Head of caudate nucleus (tissue), 42 donors: ENCODE measurements at places on chromosomes 4 and X.

GRCh38 chr4:20623939-20624338 lies 76.3 kb upstream of the PACRGL start:
- DNase-seq: no peak

- no peak for DNase-seq
Measured at GRCh38 chrX:68332201-68332731, 101.0 kb downstream of the OPHN1 start.

- DNase-seq: no peak
Measured at GRCh38 chr4:169307576-169307975, 36.8 kb upstream of the SH3RF1 start.

DNA sequence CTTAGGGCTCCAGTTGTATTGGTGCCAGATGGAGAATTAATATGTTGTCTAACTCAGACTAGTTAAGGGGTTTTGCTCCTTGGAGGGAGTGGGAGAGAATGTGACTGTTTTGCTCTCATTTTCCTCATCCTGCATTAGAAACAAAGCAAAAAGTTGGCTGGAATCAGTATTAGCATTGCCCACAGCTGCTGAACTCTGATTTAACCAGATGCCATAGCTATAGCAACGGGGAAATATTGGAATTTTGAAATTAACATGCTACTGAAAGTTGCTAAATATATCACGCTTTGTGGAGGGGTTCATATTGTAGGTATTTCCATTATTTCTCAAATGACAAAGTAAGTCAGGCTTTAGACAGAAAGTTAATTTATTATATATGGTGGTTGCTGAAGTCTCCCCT lies 66.7 kb upstream of the EOLA2 start:
- DNase-seq: no peak

- DNase-seq: peak; percentile 45
Measured at GRCh38 chr4:170497112-170497511, 407.4 kb upstream of the AADAT start.

DNA sequence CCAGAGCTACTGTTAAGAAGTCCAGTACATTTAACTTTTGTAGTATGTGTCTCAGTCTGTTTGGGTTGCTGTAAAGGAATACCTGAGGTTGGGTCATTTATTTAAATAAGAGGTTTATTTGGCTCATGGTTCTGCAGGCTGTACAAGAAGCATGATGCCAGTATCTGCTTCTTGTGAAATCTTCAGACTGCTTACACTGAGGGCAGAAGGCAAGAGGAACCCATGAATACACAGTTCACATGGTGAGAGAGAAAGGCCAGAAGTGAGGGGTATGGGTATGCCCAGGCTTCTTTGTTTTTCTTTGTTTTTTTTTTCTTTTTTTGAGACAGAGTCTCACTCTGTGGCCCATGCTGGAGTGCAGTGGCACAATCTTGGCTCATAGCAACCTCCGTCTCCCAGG lies 6.0 kb upstream of the CISD2 start:
- DNase-seq: no peak

- DNase-seq: no peak
Measured at GRCh38 chr4:139214039-139214534, 37.1 kb upstream of the ELF2 start.

- DNase-seq: no peak
Measured at GRCh38 chr4:140291259-140291658, 82.2 kb upstream of the SCOC start.

DNA sequence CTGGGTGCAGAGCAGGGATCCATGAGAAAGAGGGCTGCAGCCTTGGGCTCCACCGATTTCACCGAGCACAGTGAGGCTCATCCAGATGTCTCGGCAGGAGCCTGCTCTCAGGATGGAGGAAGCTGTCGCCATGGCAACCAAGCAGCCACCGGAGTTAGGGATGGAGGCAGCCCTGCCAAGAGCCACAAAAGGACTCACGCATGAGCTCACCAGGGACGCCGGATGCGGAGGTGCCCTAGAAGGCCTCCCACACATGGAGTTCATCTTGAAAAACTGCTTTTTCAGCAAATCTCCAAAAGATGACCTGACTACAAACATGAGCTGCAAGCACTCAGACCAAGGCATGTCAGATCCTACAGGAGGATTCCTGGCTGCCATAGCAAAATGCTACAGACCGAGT lies 90.7 kb downstream of the WFS1 start:
- peak; percentile 67 for DNase-seq

DNA sequence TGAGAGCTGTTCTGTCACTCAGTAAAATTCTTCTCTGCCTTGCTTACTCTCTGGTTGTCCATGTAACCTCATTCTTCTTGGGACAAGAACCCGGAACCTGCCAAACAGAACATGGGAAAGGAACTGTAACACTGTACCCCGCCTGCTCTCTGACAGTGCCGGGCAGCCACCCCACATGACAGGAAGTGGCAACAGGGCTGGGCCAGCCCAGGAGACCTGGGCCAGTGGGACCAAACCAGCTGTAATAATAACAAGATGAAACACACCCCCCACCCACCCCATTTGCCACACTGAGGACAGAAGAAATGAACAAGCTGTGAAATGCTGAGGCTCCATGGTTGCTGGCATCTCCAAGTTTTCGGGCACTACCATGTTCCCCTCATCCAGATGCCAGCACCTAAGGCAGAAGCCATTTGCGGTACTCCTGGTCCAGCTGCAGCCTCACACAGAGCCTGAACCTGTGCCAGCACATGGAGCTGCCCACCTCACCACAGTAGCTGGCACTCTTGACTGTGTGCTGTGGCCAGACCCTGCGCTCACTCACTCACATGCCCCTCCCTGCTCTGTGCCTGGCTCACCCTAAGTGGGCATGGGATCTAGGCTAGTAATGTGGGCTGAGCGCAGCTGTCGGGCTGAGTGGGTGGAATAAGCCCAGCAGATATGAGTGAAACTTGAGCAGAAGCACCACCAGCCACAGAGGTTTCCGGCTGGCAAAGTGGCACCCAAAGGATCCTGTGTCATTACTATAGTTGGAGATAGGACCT lies 126.2 kb upstream of the UGT8 start:
- DNase-seq: no peak

DNA sequence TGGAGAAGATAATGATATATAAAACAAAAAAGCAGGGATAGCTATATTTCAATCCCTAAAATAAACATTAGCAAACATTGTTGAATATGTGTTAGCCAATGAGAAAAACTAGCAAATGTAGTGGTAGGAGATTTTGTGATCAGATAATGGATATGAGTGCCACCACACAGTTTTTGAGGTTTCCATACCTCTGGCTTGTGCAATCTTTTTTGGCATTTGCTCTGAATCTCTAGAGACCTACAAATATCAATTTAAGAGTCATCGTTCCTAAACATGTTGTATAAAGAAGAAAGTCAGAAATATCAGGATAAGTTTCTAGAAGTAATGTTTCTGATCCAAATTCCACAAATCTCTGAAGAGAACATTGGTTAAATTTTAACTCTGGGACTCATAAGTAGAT lies 308.7 kb downstream of the PDGFC start:
- no peak for DNase-seq

DNA sequence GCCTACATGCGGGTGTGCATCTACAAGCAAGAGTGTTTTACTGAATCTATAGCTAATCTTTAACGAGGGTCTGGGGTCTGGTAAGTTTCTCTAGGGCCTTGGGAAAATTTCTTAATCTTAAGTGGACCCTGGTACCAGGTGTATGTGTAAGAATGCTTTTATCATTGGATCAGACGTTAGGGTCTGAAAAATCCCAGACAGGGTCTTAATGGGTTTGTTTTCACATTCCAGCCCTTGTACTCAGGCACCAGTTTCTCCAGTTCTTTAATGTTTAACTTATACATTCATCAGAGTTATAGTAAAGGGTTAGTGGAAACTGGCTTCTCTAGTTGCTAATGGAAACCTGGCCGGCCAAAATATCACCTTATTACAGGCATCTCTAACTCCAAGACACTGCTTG lies 11.6 kb downstream of the MAGEB16 start:
- DNase-seq: no peak

GRCh38 chr4:77443941-77444340 lies 161.7 kb upstream of the CXCL13 start:
- DNase-seq: no peak

GRCh38 chrX:77719388-77719787 lies 66.6 kb downstream of the ATRX start:
- no peak for DNase-seq

DNA sequence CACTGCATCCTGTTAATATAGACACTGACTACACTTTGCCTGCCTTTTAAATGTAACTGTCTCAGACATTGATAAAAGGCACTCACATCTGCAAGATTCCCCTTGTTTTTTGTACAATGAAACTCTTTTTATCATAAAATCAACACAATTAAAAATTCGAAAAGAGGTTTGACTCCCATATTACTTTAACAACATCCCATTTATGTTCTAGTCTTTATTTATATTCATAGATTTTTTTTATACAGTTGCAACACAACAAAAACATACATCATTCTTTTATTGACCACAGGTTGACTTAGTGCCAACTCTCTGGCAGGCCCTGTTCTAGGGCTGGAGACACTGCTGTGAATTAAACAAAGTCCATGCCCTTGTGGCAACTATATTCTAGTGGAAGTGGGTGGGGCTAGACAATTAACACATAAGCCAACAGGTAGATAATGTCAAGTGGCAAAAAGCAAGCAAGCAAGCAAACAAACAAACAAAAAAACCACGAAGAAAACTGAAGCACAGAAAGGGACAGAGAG lies 36.8 kb downstream of the ANK2 start:
- no peak for DNase-seq

- no peak for DNase-seq
Measured at GRCh38 chrX:79231662-79232061, 87.2 kb downstream of the GPR174 start.

DNA sequence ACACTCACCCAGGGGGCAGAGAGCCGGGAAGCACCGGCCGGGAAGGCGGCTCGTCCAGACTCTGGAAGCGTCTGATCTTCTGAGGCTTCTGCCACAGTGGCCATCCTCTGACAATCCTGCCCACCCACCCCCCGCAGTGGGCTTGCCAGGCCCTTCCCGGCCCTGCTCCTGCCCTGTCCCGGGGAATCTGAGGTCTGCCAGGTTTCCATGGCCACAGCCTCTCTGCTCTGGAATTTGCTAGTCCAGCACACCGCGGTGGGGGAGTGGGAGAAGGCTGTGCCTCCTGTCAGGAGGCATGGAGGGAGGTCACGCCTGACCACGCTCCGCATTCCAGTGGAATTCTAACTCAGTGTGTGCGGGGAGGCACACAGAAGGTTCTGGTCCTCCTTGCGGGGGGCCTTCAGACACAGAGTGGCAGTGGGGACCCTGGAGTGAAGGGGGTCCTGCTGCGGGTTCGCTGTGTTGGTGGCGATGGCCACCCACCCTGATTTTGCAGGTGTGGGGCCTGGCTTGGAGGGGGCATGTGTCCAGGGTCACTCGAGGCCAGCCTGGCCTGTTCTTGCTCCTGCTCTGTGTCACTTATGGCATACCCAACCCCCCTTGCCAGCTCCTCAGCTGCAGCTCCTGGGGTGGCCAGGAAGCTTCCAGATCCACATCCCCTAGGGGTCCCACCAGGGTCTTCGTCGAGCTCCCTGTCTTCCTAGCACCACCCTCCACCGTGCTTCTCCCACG lies 55.6 kb upstream of the ADRA2C start:
- no peak for DNase-seq

DNA sequence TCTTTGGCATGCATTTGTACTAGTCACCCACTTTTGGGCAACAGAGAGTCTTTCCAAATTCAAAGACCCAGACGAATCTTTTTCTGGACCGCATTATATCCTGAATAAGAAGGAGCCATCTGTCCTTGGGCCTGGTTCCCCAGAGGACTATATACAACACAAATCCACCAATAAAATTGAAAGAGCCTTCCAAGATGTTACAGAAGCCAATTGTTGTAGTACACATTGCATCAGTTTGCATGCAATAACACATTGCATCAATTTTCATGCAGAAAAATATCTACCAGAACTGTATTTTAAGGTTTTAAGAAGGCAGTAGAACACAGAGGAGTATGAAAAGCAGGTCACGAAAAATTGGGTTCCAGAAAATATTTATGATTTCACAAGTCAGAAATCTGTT lies 203.2 kb downstream of the HTR2C start:
- no peak for DNase-seq
